ENCODE measurements at places on chromosomes 2 and 18. TPM values are rescaled to one million over a fixed set of nuclear protein-coding genes. Genes with fewer than 3 reads are reported as not detected.
A peak's percentile ranks its signal among the peaks of the same experiment; 100 is the strongest.

DNA sequence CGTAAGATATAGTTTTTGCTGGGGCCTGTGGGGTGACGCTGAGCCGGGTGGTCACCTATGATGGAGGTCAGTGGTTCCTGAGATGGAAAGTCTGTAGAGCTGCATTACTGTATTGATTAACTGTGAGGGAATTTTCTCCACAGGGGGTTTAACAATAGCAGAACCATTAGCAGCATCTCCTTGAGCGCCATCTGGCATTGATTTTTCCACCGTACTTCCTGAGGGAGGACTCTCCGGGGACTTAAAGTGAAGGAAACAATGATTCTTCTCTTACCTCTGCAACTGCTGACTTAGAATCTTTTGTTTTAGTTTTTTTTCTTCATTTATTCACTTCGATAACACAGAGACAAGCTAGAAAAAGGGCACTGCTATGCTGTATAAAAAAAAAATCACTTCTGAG is 22.6 kb upstream of the RNF125 start:
- DNase-seq, result no peak
- no peaks in the 10 kb centered on the region for H3K36me3 ChIP-seq
- H3K27me3 ChIP-seq, result peaks cover 2% of the 10 kb centered on the region
- H3K4me1 ChIP-seq, result no peaks in the 10 kb centered on the region
- no peak overlapping the region for H3K27ac ChIP-seq
- H3K4me3 ChIP-seq, result no peak overlapping the region

DNA sequence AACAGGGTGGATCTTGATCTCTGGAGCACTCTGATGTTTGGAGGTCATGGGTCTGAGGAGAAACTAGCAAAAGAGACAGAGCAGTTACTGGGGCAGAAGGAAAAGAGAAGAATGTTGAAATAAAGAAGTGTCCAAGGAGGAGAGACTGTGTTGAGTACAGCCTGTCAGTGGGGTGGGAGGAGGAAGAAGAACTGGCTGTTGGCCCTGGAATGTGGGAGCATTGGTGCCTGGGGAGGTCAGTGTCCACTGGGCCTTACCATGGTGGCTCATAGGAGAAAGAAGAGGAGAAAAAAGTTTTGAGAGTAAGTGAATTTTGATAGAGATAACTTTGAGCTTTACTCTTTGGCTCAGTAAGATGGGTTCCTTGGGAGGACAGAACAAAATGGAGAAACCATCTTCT is 499.0 kb downstream of the TXNL1 start:
- H3K27me3 ChIP-seq, result no peaks in the 10 kb centered on the region
- no peak for DNase-seq
- H3K36me3 ChIP-seq, result no peaks in the 10 kb centered on the region
- no peak overlapping the region for H3K27ac ChIP-seq
- H3K4me3 ChIP-seq, result no peak overlapping the region
- H3K4me1 ChIP-seq, result no peaks in the 10 kb centered on the region

GRCh38 chr18:50853863-50854271 is 25.1 kb upstream of the ME2 start:
- H3K36me3 ChIP-seq, result no peaks in the 10 kb centered on the region
- H3K27ac ChIP-seq, result no peak overlapping the region
- no peaks in the 10 kb centered on the region for H3K4me1 ChIP-seq
- H3K4me3 ChIP-seq, result no peak overlapping the region
- no peak for DNase-seq

Gene MAB21L4
- not detected for total RNA-seq

GRCh38 chr2:220674033-220674432 is 898.1 kb downstream of the EPHA4 start:
- DNase-seq, result no peak
- H3K27me3 ChIP-seq, result peaks cover 2% of the 10 kb centered on the region
- no peaks in the 10 kb centered on the region for H3K36me3 ChIP-seq
- H3K4me1 ChIP-seq, result no peaks in the 10 kb centered on the region
- H3K27ac ChIP-seq, result no peak overlapping the region

Gene CCDC141
- 14.6 TPM for total RNA-seq

DNA sequence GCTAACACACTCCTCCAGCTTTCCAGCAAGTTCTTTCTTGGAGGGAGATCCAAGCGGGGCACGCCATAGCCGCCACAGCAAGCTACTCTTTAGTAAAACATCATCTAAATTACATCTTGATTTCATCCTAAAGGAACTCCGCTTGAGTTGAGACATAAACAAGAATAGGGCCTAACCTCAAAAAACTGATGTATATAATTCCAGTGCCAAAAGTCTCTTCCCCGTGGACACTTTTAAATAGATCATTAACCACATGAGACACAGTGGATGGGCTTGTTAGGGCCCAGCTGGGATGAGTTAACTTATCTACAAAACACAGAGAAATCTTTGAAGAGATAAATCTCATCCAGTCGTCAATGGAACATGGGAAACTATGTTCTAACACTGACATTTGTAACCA is 20.8 kb upstream of the MLPH start:
- DNase-seq, result no peak
- H3K4me1 ChIP-seq, result no peaks in the 10 kb centered on the region
- H3K4me3 ChIP-seq, result no peak overlapping the region
- peaks cover 2% of the 10 kb centered on the region for H3K36me3 ChIP-seq

DNA sequence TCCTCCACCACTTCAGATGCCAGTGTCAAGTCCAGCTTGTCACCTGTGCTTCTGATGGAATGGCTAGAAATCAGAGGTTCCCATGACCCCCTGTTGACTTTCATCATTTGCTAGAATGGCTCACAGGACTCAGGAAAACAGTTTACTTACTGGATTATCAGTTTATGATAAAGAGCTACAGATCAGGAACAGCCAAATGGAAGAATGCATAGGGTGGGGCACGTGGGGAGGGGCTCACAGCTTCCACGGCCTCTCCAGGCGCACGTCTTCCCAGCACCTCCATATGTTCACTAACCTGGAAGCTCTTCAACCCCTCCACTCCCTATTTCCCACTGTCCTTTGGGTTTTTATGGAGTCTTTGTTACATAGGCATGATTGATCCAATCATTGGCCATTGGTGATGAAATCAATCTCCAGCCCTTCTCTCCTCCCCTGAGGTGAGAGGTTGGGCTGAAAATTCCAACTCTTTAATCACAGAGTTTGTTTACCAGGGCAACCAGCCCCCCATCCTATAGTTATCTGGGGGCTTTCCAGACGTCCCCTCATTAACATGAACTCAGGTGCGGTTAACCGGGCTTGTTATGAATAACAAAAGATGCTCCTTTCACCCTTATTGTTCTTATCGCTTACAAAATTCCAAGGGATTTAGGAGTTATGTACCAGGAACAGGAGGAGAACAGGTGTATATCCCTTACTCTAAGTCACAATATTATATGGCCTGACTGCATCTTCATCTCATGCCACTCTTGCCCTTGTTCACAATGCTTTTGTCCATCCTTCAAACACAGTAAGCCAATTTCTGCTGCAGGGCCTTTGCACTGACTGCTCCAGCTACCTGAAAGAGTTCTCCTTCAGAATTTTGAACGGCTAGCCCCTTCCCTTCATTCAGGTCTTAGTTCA is 35.2 kb downstream of the ANXA4 start:
- DNase-seq, result no peak
- H3K27ac ChIP-seq, result no peak overlapping the region
- H3K36me3 ChIP-seq, result peaks cover 23% of the 10 kb centered on the region
- peaks cover 41% of the 10 kb centered on the region for H3K4me1 ChIP-seq
- no peaks in the 10 kb centered on the region for H3K27me3 ChIP-seq

DNA sequence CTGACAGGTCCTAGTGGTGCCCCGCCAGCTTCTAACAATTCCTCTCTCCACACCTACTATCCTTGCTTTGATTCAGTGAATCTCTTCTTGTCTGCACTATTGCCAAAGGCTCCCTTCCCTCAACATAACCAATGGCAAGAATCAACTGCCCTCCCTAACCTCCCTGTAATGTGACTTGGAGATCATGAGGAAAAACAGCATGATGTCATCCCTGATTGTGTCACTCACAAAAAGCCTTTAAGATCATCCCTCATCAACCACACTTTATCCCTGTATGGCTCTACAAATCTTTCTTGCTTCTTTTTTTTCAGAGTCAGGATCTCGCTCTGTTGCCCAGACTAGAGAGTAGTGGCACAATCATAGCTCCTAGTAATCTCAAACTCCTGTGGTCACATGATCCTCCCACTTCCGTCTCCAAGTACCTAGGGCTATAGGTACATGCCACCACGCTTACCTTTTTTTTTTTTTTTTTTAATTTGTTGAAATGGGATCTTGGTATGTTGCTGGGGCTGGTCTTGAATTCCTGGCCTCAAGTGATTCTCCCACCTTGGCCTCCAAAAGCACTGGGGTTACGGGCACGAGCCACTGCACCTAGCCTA is 19.7 kb downstream of the SAP130 start:
- no peak overlapping the region for H3K27ac ChIP-seq
- no peaks in the 10 kb centered on the region for H3K4me1 ChIP-seq
- no peak overlapping the region for H3K4me3 ChIP-seq
- peaks cover 55% of the 10 kb centered on the region for H3K36me3 ChIP-seq
- no peaks in the 10 kb centered on the region for H3K27me3 ChIP-seq

DNA sequence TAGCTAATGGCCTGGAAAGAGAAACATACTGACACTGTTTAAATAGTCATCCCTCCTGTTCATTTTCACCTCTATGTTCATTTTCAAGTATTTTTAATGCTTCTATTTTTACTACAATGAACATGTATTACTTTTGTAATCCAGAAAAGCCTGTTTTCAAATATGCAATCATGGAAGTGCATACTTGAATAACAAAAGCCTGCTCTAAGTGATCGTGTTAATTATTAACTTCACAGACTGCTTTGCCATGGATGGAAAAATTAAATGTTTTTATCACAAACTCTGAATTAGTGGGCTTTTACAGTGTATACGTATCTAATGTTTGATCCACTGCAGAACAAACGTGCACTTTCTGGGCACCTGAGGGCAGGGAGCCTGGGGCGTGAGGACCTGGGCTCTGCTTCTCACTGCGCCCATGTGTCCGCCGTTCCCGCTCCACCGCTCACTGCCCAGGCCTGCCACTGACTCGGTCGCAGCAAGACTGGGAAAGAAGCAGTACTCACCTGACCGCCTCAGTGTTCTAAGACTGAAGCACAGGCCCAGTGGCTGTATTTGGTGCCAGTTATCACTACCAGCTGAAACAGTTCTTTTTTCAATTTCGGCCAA is 80.6 kb downstream of the UXS1 start:
- H3K4me1 ChIP-seq, result no peaks in the 10 kb centered on the region
- H3K4me3 ChIP-seq, result no peak overlapping the region
- no peak overlapping the region for H3K27ac ChIP-seq
- H3K36me3 ChIP-seq, result peaks cover 46% of the 10 kb centered on the region
- DNase-seq, result no peak

GRCh38 chr18:76981396-76981968 is 151.1 kb downstream of the MBP start:
- no peak overlapping the region for H3K27ac ChIP-seq
- peaks cover 4% of the 10 kb centered on the region for H3K4me1 ChIP-seq
- H3K4me3 ChIP-seq, result no peak overlapping the region
- DNase-seq, result no peak

DNA sequence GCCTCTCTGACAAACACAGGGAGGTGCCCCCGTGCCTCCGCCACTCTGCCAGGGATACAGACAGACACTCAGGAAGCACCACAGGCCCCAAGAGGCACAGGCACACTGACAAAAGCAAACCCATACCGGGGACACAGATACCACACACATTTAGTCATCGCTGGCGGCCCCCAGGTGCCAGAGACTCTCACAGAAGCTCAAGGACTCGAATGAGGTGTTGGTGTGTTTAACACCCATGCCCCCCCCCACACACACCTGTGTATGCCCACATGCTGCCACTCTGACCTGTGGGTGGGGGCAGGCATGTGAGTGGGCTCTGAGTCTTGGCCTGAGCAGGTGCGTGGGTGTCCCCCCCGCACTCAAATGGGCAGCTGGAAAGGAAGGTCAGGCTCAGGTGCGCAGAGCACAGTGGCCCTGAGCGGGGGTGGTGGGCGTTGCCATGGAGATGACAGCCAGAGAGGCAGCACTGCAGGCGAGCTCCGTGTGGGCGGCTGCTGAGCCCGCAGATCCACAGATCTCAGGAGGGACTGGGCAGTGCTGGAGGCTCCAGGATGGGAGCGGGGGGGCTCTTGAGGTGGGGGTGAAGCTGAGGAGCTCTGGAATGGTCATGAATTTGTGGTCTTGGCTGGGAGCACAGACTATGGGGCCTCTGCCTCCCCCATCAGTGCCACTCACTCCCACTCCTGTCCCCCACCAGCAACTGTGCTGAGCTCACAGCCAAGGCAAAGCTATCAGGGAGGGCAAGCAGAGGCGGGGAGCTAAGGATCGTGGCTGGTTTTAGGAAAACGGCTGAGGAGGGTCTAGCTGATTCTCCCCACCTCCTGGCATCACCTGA is 73.9 kb upstream of the TAF1B start:
- peaks cover 4% of the 10 kb centered on the region for H3K27me3 ChIP-seq
- no peak overlapping the region for H3K4me3 ChIP-seq
- H3K36me3 ChIP-seq, result no peaks in the 10 kb centered on the region
- no peak for DNase-seq
- peak overlapping the region; percentile 20 for H3K27ac ChIP-seq
- H3K4me1 ChIP-seq, result peaks cover 25% of the 10 kb centered on the region

- no peak for DNase-seq
- H3K4me1 ChIP-seq, result no peaks in the 10 kb centered on the region
- H3K27me3 ChIP-seq, result peaks cover 45% of the 10 kb centered on the region
- H3K36me3 ChIP-seq, result no peaks in the 10 kb centered on the region
- no peak overlapping the region for H3K27ac ChIP-seq
These were observed 24.8 kb downstream of the LONRF2 start for GRCh38 chr2:100297511-100297910.

DNA sequence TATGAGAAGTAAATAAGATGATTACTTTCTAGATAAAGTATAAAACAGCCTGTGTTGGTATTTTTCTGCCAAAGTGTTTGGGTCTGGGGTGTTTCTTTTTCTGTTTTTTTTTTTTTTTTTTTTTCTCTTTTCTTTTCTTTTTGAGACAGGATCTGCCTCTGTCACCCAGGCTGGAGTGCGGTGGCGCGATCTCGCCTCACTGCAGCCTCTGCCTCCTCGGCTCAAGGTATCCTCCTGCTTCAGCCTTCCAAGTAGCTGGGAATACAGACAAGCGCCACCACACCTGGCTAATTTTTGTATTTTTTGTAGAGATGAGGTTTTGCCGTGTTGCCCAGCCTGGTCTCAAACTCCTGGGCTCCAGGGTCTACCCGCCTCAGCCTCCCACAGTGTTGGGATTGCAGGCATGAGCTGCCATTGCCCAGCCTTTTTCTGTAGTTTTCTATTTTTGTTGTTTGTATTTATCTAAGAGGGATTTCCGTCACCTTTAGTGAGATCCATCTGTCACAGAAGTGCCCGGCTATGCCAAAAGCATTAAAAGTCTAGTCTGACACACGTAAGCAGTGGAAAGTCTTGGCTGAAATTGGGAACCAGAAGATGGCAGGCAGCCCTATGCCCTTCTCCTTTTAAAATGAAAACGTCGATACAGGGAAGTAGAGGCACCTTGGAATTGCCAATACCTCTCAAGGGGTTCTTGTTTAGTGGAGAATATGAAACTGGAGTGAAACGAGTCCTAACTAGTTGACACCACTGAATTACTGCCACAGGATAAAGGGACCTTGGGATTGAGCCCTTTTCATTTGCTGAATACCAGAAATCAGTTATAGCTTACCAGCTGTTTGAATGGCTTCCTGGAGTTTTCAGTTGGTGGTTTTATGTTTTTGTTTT is 14.0 kb downstream of the UGP2 start:
- no peak for DNase-seq
- H3K4me1 ChIP-seq, result peaks cover 81% of the 10 kb centered on the region
- H3K27ac ChIP-seq, result peak overlapping the region; percentile 97
- peak overlapping the region; percentile 64 for H3K4me3 ChIP-seq
- peaks cover 73% of the 10 kb centered on the region for H3K36me3 ChIP-seq
- no peaks in the 10 kb centered on the region for H3K27me3 ChIP-seq

Gene ARHGAP28
- total RNA-seq, result not detected

Gene POTEJ
- not detected for total RNA-seq

- peaks cover 19% of the 10 kb centered on the region for H3K27me3 ChIP-seq
- no peaks in the 10 kb centered on the region for H3K36me3 ChIP-seq
- H3K4me1 ChIP-seq, result no peaks in the 10 kb centered on the region
- H3K27ac ChIP-seq, result no peak overlapping the region
These were observed 6.3 kb downstream of the PDE11A start for GRCh38 chr2:178066324-178066723.
